Inflammatory macrophage (primary cell): ENCODE measurements at places on chromosomes 1 and 21.

GRCh38 chr21:37808261-37808660 lies 108.0 kb downstream of the KCNJ6 start:
- no peak for DNase-seq

GRCh38 chr1:25253911-25254310 lies 6.7 kb upstream of the RSRP1 start:
- no peak for DNase-seq

DNA sequence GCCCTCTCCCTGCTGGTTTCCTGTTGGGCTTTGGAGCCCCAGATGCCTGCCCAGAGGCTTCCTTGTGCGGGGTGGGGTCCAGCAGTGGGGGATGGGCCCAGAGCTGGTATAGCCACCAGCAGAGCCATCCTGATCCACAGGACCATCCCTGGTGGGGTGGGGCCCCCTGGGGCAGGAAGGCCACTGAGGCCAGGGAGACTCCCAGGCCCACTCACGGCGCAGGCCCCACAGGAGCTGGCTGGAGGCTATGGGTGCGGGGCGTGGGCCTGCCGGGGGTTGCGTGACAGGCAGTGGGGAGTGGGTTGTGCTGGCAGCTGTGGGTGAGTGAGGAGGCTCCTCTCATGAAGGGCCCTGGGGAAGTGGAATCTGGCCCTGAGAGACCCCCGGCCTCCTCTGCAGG lies 5.7 kb downstream of the LRRC3 start:
- DNase-seq = no peak

DNA sequence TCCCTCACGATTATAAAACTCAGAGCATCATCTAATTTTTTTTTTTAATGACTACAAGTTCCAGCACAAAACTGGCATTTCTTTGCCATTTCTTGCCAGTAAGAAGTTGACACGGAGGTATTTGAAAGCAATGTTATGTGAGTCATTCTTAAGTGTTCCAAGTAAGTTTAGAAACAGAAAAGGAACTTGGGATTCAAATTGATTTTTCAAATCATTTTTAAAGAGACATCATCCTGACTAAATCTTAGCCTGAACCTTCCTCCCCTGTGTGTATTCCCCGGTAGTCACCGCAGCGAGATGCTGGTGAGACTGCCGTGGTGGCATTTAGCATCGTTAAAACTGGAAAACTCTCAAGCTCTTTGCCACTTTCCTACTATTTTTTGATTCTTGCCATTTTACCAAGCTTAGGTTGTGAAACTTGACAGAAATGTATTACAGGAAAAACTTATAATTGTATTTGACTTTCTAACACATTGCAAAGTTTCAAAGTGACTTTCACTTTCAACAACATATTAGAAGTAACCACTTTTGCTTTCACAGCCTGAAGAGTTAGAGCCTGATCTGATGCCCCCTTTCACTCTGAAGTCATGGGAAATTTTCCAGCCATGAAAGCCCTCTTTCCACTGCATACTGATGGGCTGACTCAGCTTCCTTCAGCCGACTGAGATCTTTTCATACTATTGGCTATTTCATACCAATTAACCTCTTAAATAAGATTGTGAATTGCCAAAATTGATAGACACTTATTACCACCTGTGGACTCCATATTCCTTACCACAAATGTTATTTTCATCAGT lies 61.4 kb downstream of the OLFML2B start:
- DNase-seq = no peak

DNA sequence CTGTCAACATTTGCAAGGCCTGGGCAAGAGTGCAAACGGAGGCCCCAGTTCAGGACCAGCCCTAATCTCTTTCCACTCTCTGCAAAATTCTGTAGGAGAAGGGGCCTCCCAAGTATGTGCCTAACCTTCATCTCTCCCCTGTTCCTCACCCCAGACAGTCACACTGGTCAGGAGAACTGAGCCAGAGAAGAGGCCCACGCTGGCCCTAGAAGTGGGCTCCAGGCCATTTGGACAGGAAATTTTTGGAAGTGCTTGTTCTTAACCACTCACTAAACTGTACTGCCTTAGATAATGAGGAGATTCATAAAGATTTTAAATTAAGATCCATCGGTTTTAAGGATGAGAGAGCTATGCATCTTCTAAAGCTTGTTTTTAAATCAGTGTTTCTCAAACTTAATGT lies 129.7 kb upstream of the ADGRL2 start:
- no peak for DNase-seq

DNA sequence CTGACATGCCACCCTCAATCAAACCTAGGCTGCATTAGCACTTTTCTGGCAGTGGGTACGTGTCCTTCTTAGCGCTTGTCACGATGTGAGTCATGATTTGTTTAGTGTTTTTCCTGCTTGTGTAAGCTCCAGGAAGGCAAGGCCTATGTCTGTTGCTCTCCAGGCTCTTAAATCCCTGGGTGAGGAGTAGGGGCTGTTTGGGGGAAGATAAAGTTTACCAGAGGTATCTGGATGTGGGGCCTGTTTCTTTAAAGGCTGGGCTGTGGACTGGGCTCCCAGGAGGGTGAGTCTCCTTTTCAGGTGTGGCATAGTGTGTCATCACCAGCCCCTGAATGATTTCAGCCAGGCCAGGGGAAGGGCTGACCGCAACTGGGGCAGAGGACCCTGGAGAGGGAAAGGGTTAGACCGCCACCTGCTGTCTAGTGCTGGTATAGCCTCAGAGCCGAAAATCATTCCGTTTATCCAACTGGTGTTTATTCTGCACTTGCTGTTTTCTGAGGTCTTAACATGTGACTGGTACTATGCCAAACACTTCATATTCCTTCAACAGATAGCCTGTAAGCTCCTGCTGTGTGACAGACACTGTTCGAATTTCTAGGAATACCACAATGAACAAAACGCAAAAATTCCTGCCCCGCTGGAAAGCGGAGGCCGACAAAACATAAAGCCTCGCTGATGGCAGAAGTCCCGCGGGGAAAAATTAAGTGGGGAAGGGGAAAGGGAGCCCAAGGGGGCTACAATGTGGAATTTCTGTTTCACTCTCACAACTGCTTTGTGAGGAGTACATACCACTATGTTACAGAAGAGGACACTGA lies 9.7 kb downstream of the SERINC2 start:
- DNase-seq = peak; percentile 65

DNA sequence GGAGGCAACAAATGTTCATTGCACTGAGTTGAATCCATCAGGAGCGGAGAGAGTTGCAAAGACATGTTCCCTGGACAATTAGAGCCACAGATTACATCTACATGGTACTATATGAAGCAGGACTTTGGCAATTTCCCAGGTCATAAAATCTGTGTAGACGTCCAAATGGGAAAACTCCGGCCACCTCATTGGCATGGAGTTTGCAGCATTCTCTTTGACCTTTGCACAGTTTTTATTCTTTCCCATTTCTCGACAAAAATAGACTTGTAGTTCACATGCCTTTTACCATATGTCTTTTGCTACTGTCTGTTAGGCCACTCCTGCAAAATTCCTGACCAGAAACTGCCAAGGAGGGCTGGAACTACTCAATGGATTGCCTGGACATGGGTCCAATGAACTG lies 48.2 kb downstream of the UBE2T start:
- no peak for DNase-seq

DNA sequence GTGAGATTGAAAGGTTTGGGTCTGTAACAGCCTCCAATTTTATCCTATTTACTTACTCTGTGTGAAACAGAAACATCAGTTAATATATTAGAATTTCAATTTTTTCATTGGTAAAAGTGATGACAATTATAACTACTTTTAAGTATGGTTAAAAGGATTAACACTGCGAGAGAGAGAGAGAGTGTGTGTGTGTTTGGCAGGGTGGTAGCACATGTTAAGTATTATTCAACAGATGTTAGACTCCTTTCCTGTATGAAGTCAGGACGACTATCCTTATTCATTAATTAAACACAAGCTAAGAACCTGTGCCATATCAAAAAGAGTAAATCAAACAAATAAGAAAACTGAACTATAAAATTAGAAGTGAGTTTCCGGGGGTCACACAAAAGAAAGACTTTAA lies 662.5 kb downstream of the PLPP3 start:
- DNase-seq = no peak

DNA sequence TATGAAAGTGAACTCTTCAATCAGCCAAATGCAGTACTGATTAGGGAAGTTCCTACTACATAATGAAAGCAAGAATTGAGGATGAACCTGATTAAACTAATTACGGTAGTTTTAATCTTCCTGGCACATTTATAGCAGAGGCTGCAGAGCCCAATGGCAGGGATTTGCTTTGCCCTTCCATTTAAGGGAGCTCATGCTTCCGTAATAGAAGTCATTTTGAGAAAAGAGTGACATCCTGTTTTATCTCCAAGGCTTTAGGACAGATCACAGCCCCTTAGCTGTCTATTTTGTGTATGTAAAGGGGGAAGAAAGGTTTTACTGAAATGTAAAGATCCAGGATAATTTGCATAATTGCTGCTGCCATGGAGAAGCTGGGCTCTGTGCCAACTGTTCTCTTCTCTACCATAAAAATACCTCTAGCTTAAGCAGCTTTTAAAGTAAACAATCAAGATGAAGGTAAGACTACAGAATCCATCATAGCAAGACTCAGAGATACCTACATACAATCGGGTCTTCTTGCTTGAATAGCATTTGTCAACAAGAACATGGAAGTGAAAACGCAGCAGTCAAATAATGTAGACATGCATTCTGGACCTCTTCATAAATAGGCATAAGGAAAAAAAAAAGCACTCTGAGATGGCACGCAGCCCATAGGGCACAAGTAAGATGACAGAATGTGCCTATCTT lies 62.5 kb downstream of the ASH1L start:
- peak; percentile 36 for DNase-seq

DNA sequence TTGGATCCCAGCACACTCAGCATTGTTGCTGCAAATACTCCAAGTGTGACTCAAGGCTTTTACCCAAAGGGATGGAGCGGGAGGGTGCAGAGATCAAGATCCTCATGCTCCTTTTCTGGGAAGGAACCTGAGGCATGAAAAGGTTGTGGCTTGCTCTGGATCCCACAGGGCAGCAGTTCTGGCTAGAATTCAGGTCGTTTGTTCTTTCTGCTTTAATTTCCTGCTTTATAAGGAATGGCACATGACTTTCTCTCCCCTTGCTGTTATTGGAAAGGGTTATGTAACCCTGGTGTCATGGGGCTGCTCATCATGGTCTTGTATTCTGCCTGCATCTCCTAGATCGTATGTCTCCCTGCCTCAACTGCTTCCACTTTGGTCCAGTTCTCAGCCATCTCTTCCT lies 101.6 kb downstream of the NOS1AP start:
- DNase-seq = no peak

DNA sequence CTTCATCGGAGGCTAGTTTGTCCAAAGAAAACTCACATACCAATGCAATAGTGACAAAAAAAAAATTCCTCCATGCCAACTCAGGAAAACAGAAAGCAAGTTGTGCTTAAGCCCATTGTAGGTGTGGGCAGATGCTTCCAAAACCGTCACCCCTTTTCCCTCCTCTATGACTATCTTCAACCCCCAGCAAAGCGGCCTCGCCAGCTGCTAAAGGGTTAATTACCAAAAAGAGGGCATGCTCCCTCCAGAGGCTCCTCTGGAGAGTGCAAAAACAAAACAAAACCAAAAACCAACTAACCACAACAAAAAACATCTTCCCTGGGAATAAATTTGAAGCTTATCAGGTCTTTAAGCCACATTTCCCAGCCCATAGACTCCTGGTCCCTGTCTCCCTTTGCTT lies 1.2 kb downstream of the LMOD1 start:
- no peak for DNase-seq

- peak; percentile 25 for DNase-seq
Observed at GRCh38 chr1:37945743-37946702, 830 bp downstream of the INPP5B start.

DNA sequence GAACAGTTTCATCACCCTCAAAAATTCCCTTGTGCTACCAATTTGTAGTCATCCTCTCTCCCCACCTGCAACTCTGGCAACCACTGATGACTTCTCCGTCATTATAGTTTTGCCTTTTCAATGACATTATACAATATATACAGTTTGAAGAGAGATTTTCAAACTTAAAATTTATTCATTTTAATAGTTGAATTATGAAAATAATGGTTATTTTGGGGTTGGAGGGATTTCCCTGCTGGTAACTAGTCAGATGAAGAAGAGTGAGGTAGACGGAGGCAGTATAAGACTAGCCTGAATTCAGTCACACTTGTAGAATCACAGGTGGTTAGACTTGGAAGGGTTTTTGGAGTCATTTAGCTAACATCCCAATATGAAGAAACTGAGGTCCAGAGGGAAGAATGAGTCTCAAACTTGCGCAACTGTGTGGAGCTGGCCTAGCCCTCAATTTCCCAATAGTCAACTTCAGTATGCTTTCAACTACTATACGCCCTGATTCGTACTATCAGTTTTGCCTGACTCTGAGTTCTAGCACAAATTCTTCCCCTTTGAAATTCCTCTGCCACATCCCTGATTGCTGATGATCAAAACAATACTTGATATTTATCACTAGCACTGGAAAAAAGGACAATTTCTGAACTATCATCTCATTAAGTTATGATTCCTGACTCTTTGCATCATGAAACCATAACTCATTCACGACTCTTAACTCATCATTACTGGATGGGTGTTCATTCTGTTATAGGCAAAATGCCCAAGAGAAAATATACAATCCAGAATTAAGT lies 54.2 kb downstream of the VANGL2 start:
- DNase-seq = no peak

- DNase-seq = no peak
Observed at GRCh38 chr1:48387409-48387808, 84.6 kb downstream of the SPATA6 start.
